ENCODE measurements at places on chromosomes 13 and 19.
A peak's percentile ranks its signal among the peaks of the same experiment; 100 is the strongest.

GRCh38 chr19:34409189-34410164, 5.3 kb downstream of the PDCD2L start:
- no peak for DNase-seq

DNA sequence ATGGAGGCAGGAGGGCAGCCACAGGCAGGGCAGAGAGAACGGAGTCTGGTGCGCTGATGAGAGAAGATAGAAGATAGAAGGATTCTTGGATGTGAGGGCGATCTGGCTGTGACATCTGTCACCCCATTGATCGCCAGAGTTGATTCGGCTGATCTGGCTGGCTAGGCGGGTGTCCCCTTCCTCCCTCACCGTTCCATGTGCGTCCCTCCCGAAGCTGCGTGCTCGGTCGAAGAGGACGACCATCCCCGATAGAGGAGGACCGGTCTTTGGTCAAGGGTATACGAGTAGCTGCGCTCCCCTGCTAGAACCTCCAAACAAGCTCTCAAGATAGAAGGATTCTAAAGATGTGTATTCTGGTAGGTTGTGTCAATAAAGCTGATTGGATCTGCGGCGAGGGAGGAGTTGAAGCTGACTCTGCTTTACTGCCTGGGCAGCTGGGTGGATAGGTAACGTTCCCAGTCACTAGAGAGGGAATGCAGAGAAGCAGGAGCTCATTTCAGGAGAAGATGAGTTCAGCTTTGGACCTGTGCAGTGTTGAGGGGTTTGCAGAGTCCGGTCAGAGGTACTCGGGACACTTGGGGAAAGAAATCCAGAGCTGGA, 5.1 kb downstream of the UBAC2 start:
- DNase-seq, result no peak

GRCh38 chr19:46487178-46487801, 8.4 kb downstream of the PNMA8B start:
- DNase-seq, result no peak

- no peak for DNase-seq
These were observed 17.5 kb downstream of the RYR1 start for GRCh38 chr19:38451036-38451435.

DNA sequence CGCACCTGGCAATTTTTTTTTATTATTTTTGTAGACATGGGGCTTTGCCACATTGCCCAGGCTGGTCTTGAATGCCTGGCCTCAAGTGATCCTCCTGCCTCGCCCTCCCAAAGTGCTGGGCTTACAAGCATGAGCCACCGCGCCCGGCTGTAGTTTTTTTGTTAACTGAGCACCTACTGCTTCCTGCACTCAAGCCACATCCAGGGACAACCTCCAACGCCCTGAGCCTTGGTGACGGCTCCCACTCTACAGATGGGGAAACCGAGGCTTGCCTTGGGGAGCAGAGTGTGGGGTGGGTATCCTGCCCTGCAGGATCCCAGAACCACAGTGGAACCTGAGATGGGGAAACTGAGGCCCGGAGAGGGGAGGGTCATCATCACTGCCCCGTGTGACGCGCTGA, 3.0 kb downstream of the ELANE start:
- DNase-seq, result no peak

DNA sequence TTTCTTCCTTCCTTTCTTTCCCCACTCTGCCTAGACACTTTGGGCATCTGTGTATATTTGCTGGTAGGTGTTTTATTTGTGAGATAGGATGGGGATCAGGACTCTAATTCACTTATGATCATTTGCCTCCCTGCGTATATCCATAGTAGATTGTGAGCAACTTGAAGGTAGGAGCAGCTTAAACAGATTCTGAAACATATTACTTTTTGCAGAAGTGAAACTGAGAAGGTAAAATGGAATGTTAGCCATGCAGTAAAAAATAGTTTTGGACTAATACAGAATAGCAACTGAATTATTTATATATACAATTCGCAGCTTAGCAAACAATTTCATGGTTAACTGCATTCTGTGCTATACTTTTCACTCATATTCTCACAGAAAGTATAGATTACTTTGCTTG, 38.7 kb downstream of the RNF6 start:
- no peak for DNase-seq

DNA sequence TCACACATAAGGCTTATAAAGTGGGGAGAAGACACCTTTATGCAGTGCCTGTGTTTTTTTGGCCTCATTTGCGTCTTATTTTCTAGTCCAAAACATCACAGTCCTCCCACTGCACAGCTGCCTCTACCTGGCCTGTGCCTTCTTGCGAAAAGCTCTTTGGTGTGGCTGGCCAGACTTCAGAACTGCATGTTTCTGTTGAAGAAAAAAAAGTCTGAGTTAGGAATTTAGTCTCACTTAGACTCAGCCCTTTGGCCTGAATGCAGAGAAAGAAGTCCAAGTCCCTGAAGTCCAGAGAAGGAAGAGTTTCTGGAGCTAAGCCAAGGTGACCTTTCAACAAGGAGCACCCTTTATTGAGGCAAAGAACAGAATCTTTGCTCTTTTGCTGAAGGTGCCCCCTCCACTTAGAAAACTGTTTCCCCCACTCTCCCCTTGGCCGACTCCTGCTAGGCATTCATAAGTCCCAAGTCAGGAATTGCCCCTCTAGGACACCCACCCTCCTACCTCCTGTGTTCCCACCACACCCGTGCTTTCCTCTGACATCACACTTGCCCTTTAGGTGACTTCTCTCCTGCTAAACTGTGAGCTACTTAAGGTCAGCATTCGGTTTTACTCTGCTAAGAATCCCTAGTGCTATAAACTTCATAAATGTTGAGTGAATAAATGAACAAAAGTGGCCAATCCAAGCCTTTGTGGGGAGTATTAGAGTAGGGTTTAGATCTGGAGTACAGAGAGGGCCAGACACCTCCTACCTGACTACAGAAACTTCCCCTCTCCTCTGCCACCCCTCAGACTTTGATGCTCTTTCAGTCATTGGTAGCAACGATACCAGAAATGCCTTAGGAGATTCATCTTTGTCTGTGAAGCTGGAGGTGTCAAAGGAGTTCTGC, 226.8 kb downstream of the LACC1 start:
- no peak for DNase-seq

GRCh38 chr13:112733661-112734379, 44.0 kb downstream of the ATP11A start:
- DNase-seq, result no peak

- DNase-seq, result no peak
These were observed 795 bp upstream of the ABCA7 start for GRCh38 chr19:1038978-1039645.

DNA sequence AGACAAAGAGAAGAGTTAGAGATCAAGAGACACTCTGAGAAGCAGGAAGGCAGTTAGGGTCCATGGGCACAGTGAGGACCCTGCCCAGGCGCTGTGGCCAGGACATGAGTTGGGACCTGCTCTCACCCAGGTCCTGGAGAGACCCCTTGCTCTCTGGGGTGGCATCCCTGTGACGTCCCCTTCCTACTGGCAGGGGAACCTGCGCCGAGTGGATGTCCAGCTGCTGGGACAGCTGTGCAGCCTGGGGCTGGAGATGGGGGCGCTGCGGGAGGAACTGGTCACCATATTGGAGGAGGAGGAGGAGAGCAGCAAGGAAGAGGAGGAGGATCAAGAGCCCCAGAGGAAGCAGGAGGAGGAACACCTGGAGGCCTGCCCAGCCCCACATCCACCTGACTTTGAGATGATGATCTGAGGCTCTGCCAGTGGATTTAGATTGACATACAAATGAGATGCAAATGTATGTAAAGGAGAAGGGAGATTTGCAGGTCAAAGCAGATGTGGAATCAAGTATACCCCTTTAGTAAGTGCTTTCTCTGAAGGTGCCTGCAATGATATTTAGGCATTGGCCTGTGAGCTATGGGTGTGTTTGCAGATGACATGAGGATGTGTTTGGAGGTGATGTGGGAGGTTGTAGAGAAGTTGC, 978 bp downstream of the ERICH4 start:
- DNase-seq, result no peak

- DNase-seq, result peak; percentile 69
These were observed 11.8 kb downstream of the LRRC4B start for GRCh38 chr19:50556282-50557008.

GRCh38 chr13:101660711-101661110, 208.2 kb downstream of the ITGBL1 start:
- no peak for DNase-seq

DNA sequence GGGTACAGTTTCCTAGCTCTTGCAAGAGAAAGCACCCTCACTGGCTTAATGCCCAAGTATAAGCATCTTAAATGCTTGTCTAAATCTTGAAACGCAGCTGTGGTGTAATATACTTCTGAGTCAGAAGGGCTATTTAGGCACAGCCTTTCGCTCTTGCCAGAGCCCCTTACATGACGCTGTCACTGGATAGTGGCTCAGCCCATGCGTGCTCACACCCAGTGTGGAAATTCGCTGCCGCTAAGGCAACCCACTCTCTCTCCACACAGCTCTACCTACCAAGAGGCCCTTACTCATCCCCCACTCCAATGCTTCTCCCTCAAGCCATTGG, 24.0 kb downstream of the UQCRFS1 start:
- DNase-seq, result no peak

DNA sequence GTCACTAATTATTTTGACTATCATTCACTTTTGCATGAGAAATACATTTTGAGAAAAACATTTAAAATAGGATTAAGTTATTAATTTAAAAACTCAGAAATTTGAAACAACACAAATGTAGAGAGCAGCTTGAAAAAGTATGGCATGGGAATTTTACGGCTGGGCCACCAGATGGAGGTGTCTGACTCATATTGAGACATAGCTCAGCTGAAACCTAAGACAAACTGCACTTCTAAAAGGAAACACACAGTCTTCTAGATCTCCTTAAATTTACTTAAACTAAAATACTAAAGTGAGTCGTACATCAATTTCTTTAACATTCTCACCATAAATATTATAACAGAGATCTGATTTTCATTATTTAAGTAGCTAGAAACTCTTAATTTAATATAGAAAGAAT, 41.9 kb upstream of the POSTN start:
- DNase-seq, result no peak

DNA sequence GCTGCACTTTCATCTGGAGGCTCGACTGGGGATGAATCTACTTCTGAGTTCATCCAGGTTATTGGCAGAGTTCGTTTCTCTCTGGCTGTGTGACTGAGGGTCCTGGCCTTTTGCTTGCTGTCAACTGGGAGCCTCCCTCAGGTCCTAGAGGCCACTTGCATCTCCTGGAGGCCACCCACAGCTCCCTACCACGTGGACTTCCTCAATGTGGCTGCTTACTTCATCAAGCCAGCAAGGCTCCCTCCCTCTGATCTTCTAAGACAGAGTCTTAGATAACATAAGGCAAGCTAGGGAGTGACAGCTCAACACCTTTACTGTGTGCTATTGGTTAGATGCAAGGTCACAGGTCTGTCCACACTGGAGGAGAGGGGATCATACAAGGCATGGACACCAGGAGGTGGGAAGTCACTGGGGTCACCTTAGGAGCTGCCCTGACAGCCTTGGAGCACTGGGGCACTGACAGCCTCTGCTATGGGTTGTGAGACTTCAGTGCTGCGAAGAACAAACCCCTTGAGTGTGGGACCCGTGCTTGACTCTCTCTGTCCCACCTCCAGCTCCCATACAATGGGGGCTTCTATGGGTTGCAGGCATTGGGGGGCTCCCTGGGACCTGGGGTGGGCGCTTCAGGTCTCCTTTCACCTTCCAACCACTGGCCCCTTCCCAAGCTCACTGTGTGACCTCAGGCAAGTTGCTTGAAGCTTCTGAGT, 5.3 kb downstream of the FAM187B start:
- no peak for DNase-seq

- no peak for DNase-seq
These were observed 507.9 kb downstream of the UQCRFS1 start for GRCh38 chr19:28705008-28705407.
